HEK293T (cell line): ENCODE measurements at places on chromosomes 16 and 17.

GRCh38 chr16:14415291-14415690 lies 214.8 kb downstream of the PARN start:
- no peak for DNase-seq

DNA sequence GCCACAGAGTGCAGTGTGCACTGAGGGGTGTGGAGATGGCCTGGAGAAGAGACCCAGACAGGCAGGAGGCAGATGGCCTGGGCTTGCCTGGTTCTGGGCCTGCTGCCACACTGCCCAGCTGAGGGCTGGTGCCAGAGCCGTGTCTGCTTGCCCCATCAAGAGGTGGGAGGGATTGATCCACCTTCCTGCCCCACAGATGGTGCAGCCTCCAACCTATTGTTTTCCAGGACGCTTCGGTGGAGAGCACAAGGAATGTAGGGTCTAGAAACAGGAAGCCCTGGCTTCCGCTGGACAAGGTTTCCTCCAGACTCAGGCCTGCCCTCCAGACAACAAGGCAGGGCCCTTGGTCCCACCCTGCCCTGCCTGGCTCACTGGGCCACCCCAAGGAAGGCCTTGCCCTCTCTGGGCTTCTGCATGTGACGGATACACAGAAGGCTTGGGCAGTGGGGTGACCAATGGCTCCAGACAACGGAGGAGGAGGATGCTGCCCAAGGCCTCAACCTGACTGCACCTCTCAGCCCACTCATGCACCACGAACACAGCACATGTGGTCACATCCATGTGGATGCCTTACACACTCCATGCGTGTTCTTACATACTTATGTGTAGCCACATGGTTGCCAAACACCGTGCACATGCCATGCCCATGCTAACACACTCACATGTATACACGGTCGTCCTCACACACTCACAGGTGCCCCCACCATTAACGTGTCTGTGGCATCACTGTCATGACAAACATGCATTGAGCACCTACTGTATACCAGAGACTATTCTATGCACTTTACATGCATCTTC lies 6.5 kb upstream of the CDH5 start:
- no peak for DNase-seq

GRCh38 chr17:19570544-19571062 lies 36.9 kb downstream of the SLC47A1 start:
- no peak for DNase-seq

DNA sequence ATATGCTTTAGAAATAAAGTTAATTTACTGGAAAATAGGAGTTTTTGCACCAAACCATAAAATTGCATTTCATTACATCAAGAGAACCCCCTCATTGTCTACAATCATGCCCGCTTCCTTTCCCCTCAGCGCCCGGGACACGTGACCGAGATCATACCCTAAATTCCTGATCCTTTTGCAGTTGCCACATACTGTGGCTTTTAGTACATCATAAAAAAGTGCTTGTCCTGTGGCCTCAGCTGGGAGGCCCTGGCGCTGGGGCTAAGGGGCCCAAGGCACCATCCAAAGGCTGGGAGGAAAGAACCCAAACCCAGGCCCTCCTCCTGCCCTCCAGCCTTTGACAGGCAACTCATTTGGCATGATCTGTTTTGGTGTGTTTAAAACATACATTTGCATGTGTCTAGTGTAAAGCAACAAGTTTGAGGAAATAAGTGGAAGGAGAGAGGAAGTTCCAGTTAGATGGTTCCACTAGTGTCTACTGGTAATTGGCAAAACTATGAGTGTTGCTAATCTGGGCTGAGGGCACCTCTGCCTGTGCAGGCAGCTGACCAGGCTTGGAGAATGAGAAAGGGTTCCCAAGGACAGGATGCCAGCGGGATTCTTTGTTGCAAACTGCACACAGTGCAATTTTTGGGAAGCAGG lies 6.0 kb downstream of the CDK5R1 start:
- DNase-seq, result no peak

GRCh38 chr17:9907131-9907530 lies 2.1 kb upstream of the RCVRN start:
- no peak for DNase-seq

DNA sequence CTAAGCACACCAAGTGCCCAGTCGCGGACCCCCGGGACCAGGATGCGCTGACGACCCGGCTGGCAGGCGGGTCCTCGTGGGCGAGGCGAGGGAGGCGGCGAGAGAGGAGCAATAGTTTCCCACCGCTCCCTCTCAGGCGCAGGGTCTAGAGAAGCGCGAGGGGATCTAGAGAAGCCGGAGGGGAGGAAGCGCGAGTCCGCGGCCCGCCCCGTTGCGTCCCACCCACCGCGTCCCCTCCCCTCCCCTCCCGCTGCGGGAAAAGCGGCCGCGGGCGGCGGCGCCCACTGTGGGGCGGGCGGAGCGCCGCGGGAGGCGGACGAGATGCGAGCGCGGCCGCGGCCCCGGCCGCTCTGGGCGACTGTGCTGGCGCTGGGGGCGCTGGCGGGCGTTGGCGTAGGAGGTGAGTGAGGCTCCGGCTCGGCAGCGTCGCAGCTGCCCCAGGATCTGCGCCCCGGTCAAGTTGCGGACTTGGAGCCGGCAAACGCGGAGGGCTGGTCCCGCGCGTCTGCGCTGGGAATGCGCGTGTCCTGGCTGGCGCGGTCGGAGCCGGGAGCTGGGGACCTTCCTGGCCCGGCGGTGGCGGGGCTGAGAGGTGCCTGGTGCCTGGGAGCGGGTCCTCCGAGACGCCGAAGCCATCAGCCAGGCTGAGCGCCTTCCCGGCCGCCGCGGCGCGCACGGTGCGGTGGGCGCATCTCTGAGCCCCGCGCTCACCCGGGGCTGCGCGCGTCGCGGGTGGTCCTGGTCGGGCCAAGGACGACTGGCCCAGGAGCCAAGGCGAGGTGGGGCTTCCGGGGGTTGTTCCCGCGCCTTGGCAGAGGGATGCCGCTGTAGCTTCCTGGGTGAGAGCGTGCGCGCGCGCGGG lies at the start of gene ITGB3:
Gene ITGB3 (plus strand): TSS at position 287 of the 862 bp plus-strand sequence. CDS start 35 bp downstream, at position 322.
- peak; percentile 83 for DNase-seq

DNA sequence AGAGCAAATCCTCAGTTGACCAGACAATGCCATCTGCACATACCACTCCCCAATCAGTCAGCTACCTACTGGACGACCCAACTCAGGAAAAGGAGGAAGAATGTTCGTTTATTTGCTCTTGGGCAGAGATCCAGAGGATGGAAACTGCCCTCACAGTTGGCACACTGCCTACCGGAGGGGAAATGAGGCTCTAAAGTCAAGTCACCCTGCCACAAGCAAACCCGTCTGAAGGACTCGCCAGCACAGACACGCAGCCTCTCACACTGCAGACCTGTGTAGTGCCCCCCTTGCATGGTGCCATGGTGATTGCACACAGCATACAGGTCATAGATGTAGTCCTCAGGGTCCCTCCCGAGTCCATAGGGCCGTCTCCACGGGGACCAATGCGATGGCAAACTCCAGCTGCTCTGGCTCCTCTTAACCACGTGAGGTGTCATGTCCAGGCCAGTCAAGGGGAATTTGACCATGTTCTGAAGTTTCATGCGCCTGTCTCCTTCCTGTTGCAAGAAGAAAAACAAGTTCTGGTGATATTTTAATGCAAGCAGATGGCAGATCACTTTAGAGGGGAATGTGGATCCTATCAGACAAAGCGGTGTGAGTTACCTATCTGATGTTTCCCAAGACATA lies 69.5 kb downstream of the USP31 start:
- DNase-seq, result no peak

GRCh38 chr17:61388561-61389356 lies 10.9 kb upstream of the TBX2 start:
- no peak for DNase-seq

DNA sequence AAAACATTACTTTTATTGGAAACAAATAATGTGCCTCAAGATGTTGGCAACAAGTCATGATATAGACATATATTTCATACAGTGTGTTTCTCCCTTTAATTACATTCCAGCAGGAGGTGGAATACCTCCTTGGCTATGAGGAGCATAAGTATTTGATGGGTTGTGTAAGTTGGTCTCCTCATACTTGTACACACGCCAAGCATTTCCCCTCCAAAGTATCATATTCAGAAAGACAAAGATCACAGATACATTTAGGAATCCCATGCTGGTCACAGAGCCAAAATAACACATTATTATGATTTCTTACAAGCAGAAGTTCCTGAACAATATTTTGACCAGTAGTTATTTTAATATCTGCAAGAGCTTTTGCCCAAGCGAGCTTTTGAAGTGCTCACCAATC lies 57.8 kb downstream of the WSB1 start:
- no peak for DNase-seq

DNA sequence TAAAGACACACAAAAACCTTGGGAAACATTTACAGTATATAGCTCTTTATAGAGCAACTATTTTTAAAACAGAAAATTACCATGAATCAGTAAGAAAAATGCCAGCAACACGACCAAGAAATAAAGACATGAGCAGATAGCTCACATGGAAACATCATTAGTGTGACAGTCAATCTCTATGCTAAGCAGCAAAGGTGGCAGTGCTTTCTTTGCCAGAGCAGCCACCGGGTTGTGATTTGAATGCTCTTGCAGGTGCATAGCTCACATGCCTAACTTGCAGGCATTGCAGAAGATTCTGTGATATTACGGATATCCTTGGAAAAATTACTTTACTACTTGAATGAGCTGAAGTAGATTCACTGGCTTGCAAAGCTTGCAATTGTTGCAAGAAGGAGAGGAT lies 652.9 kb upstream of the C16orf82 start:
- DNase-seq, result no peak

DNA sequence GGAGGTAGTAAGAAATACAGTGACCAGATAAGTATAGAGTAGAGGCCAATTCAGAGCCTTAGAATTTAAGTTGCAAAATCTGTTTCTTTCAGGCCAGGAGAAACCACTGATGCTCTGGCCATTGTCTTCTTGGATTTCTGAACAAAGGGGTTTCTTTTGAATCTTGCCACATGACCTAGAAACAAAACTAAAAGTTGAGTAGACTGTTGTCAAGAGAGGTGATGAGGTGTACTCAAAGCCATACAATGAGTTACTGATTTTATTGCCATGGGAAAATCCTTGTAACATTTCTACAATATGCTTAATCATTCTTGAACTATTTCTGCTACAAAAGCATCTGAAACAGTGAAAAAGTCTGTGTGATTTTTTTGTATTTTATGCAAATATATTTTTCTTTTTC lies 881.3 kb downstream of the CDH11 start:
- no peak for DNase-seq

DNA sequence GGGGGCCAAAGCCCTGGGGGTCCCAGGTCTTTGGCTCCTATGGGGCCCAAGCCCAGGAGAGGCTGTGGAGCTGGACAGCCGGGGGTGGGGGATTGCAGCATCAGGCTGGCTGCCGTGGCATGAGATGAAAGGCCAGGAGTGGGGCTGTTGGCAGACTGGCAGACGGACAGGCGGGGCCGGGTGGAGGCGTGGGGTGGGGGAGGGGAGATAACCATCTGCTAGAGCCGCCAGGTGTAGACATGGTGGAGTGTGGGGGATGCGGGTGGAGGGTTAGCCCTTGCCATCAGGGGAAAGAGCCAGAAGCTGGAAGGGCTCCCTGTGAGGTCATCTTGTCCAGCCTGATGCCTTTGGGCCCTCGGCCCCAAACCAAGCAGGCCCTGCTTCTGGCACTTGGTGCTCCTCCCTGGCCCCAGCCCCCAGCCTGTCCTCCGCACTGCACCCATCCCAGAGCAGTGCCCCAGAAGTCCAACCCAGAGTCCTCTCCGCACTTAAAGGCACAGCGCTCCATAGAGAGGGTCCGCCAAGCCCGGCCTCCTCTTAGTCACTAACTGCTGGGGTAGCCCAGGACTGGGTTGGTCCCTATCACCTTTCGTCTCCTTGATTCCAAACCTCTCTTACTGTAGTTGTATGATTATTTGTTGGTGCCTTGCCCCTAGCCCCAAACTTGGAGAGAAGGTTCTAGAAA lies 33.3 kb upstream of the DLX4 start:
- no peak for DNase-seq

GRCh38 chr17:16923097-16923903 lies 48.6 kb downstream of the TNFRSF13B start:
- no peak for DNase-seq

DNA sequence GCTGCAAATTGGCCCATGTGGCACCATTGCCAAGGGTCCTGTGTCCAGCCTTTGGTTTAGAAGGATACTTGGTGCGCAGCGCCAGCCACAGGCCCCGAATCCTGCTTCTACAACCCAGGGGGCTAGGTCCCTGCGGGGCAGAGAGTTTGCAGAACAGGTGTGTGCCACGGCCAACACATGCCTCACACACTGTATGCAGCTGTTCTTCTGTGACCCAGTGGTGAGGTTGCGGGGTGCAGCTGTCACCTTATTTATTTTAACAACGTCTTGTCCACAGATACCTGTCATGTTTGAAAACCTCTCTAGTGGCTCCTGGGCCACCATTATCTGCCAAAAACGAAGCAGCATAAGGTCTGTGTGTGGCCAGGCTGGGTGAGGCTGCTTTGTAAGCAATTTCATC lies 11.6 kb downstream of the CBFA2T3 start:
- no peak for DNase-seq

- DNase-seq, result peak; percentile 50
These were observed 29.2 kb downstream of the GNA13 start for GRCh38 chr17:65027305-65027704.

- DNase-seq, result no peak
These were observed 236.1 kb upstream of the CDH5 start for GRCh38 chr16:66130296-66130905.

DNA sequence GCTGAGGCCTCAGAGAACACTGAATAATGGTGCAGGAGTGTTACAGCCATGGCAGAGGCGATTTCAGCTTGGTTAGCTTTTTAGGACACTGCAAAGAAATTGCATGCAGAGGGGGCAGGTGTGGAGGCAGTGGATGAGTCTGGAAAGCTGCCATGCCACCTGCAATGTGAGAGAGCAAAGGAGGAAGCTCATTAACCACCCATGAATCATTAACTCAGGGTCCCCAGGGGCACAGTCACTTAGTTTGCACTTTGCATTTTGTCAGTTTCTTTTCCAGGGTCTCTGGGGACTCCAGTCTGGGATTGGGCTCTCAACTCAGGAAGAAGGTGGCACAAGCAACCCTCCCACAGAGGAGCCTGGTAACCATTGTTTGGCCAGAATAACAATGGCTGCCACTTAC lies 132.9 kb downstream of the USP31 start:
- DNase-seq, result no peak
